ENCODE measurements at places on chromosomes 6 and 20. TPM values are rescaled to one million over a fixed set of nuclear protein-coding genes. Genes with fewer than 3 reads are reported as not detected.

Gene MLN
- total RNA-seq, result not detected

Gene POM121L2
- total RNA-seq, result not detected

Gene PROKR2
- not detected for total RNA-seq

Gene HLA-DOA
- total RNA-seq, result 209 TPM

GRCh38 chr6:146851837-146852236 lies 253.1 kb downstream of the ADGB start:
- DNase-seq, result no peak

DNA sequence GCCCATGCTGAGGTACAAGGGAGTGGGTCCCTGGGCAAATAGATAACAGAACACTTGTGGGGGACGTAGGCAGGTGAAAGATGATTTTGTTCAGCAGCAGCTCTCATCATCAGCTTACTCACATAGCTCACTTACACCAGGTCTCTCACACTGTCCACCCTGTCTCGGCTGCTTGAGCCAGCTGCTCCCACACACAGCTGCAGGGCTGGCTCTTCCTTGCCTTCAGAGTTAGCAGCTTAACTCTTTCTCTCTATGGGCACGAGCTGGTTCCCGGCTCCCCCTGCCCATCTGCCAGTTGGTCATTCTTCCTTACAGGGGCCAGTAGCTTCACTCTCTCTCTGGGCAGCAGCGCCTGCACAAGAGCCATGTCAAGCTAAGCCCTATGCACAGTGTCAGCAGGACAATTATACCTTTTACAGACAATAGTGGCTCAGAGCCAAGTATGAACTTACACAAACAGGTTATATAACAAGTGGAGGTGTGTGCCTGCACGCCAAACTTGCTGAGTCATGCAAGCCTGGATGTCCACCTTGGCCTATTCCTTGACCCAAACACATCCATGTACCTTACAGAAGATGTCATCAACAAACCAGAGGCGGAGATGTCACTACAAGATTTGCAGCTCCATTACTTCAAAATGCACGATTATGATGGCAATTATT lies 18.7 kb downstream of the ZNF391 start:
- no peak for DNase-seq

GRCh38 chr6:107235511-107235910 lies 120.2 kb upstream of the BEND3 start:
- no peak for DNase-seq

GRCh38 chr6:136059308-136059707 lies 190.8 kb downstream of the MTFR2 start:
- DNase-seq, result no peak

DNA sequence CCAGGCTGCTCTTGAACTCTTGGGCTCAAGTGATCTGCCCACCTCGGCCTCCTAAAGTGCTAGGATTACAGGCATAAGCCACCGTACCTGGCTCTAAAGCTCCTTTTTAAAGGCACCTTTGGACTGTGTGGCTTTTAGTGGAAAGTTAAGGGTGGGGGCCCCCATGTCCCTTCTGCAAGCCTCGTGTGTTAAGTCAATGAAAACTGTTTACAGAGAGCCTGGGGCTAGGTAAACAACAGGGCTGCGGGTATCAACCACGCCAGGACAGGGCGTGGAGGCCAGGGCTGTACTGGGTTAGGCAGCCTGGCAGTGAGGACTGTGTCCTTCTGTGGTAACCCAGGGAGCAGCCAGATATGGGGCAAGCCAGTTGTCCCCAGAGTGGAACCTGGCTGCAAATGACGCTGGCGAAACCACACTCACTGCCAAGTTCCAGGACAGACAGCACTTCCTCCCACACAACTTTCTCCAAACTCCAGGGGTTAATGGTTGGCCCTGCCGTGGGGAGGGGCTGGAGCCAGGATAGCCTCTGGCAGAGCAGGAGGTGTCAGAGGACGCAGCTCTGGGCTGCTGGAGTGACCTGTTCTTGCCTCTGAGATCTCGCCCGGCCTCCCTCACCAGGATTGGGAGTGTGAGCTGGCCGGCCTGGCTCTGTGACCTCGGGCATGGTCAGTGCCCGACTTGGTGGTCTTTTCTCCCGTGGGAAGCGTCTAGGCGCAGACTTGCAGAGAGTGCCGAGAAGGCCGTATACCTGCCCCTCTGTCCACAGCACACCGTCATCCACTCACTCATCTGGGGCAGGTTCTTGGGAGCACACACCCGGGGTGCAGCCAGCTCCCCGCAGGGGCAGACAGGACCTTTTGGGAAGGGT lies 3.2 kb downstream of the SLC17A9 start:
- DNase-seq, result no peak

GRCh38 chr6:125310994-125311649 lies 9.4 kb upstream of the HDDC2 start:
- DNase-seq, result peak; percentile 76

GRCh38 chr6:31498748-31499147 lies 803 bp downstream of the MICB start:
- DNase-seq, result no peak

- DNase-seq, result no peak
These were observed 60.5 kb upstream of the SALL4 start for GRCh38 chr20:51862796-51863195.

DNA sequence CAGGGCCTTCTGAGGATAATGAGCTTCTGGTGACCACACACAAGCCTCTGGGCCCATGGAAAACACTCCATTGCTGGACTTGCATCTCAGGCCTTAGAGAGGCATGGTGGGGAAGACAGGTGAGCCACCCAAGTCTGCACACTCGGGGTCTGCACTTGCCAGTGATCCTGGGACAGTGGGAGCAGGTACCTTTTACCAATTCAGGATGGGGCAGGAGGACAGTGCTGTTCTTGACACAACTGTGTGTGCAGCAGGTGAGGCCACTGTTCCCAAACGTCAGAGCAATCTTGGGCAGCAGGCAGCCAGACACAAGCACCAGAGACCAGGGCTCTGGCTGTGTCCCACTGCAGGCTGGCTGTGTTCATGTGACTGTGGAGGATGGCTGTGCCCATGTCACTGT lies 221.3 kb downstream of the ERMARD start:
- DNase-seq, result no peak

DNA sequence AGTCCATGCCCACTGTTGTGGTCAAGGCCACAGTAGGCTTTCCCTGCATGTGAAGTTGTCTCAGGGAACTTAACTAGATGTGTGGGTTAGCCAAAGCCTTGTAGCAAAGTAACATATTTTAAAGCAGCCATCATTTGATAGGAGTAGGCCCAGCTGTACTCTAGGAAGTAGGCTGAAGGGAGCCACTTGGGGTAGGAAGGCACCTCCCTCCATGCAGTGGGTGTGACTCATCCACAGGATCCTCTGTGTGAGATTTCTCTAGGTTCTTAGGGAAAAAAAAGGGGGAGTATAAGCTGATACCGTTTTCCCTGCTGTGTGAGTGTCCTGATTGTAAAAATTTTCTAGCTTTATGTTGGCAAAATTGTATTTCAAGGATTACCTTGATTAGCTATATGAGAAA lies 44.7 kb downstream of the VAPB start:
- no peak for DNase-seq
